Stimulated activated naive CD4-positive, alpha-beta T cell treated with Interleukin-2 at 50 U/mL for 16 hours (primary cell): ENCODE measurements at places on chromosomes 3 and 15.

- no peak for DNase-seq
These were observed 44.6 kb upstream of the CCNB2 start for GRCh38 chr15:59060348-59060747.

GRCh38 chr15:38576837-38577236 lies 12.2 kb upstream of the RASGRP1 start:
- no peak for DNase-seq

DNA sequence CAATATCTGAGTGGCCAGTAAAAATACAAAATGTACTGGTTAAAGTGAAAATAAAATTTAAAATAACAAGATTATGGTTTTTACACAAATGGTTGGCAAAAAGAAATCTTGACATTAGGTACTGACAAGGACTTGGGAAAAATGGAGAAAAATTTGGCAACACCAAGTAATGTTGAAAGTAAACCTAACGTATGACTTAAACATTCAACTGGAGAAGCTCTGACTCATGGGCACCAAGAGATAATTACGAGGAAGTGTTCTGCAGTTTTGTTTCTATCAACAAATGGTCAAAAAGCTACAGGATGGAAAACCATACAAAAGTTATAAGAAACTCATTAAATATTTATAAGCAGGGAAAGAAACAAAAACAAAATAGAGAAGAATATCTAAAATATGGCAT lies 177.7 kb downstream of the ZNF385D start:
- no peak for DNase-seq

DNA sequence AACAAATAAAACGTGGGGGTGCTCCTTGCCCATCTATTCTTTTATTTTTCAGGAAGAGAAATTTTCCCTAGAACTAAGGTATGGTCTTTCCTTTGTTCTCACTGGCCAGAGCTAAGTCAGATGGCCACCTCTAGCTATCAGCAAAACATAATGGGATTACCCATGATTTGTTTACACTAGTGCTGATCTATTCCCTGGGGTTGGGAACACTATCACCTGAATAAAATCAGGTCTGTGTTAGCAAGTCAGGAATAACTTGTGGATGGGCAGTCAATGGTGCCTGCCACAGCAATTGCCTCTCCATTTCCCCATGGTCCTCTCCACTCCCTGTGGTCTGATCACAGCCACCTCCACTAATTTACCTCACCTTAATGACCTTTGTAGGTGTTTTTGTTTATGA lies 181.7 kb upstream of the CADPS start:
- no peak for DNase-seq

GRCh38 chr3:101235048-101235447 lies 85.3 kb downstream of the IMPG2 start:
- no peak for DNase-seq

DNA sequence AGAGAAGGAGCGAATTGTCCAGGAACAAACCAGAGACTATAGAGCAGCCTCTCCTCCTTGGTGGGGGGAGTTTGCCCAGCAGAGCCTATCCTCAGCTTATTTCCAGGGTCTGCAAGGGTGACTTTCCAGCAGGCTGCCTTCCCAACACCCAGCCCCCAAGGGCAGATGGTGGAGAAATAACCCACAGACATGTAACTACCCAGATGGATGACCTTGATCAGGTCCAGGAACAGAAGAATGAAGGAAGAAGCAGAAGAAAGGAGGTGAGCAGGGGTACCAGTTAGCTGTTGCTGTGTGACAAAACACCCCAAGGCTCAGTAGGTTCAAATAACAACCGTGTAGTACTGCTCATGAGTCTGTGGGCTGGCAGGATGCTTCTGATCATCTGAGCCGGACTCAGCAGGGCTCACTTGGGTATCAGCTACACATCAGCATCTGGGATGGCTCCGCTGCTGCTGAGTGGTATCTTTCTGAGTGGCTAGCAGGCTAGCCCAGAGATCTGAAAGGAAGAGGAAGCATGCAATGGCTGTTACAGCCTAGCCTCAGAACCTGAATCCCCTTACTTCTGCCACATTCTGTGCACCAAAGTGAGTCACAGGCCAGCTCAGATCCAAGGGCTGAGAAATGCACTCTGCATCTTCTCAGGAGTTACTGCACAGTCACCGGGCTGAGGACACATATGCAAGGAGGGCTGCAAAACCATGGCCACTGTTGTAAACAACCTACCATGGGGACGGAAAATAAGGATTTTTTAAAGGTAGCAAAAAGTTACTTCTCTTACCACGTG lies 22.2 kb upstream of the TXNRD3 start:
- DNase-seq = no peak

DNA sequence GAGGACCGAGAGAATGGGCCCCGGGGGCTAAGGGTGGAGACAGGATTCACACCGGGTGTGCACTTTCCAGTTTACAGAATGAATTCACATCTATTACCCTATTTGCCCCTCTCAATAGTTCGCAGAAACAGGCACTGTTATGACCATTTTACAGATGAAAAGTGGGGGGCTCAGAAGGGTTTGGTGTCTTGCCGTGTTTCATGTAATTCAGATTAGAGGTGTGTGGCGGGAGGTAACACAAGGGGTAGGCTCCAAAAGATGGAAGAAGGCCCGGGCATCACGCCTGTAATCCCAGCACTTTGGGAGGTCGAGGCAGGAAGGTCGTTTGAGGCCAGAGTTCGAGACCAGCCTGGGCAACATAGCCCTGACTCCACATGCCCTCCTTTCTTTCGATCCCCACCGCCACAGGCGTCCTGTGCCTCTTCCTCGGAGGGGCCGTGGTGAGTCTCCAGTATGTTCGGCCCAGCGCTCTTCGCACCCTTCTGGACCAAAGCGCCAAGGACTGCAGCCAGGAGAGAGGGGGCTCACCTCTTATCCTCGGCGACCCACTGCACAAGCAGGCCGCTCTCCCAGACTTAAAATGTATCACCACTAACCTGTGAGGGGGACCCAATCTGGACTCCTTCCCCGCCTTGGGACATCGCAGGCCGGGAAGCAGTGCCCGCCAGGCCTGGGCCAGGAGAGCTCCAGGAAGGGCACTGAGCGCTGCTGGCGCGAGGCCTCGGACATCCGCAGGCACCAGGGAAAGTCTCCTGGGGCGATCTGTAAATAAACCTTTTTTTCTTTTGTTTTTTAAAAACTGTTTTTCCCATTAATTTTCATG lies 3.4 kb downstream of the DUOXA2 start:
- no peak for DNase-seq

DNA sequence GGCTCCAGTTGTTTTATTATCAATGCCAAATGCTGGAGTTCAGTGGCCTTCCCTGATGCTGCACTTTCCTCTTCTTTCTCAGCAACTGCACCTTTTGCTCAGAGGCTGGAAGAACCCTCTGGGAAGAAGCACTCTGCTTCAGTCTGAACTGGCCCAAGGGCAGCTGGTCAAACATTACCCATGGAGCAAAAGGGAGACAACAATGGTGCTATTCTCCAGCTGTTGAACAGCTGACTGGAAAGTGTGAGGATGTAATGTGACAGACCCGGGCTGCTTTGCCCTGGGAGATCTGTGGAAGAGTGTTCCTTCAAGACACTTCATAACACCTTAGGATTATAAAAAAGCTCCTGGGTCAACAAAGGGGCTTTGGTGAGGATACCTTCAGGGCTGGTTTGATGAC lies 84.9 kb downstream of the EPHB1 start:
- no peak for DNase-seq

DNA sequence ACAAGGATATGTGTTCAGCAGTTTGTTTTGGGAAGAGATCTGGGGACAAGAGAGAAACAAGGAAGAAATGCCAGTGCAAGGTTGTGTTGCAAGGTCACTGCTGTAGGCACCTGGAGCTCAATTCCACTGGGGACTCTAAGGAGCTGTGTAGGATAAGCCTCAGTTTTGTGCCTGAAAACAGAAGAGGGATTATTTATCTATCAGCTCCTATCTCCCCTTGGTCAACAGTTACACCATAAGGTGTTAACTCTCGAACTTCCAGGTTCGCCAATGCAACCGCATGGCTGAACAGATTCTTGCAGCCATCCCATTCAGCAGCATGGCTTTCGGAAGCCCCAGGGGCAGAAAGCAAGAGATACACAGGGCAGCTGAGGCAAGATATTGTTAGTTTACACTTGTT lies 41.6 kb upstream of the CNOT10 start:
- DNase-seq = no peak

DNA sequence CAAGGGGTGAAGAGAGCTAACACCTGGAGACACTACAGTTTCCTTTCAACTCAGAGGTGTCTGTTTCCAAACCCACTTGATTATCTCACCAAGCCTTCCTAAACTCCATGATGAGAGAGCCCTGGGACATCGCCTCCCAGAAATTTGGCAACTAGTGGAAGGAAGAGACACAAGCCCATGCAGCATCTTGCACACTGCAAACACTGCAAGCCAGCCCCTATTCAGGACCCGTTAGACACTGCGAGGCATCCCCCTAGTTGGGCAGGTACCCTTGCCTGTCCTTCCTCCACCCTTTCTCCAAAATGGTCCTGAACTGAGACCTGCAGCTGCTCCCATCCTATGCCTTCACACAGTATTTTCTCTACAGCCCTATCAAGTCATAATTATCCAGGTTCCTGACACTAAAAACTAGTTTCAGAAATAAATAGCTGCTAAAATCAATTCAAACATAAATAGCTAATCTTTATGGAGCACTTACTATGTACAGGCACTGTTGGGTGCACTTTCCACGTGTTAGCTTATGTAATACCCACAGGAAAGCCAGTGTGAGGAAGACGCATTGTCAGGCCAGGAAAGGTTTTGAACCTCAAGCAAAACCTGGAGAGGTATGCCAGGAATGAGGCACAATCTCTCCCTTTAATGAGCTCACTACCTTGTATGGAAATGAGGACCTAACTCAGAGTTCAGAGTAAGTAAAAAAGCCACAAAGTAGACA lies 2.8 kb downstream of the MAGI1 start:
- no peak for DNase-seq

GRCh38 chr3:55147856-55148720 lies 220.2 kb upstream of the LRTM1 start:
- DNase-seq = no peak

GRCh38 chr3:23459889-23460546 lies 256.9 kb downstream of the UBE2E2 start:
- DNase-seq = no peak

DNA sequence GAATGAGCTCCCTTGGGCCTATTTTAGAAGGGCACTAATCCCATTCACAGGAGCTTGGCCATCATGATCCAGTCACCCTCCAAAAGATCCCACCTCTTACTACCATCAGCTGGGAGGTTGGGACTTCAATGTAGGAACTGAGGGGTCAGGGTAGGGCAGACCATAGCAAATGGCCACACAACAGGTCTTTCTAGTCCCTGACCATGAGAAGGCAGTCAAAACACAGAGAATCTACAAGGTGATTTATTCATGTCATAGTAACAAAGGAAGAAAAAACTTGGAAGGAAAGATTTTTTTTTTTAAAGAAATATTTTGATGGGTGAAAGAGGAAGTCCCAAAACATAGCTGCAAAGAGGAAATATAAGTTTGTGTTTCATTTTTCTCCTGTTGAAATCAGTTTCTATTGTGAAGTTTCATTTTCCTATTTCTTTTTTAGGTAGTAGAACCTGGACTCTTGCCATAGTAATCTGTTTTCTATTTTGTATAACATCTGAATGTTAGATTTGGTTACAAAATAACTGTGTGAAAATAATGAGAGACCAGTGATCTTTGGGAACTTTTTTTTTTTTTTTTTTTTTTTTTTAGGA lies 23.5 kb upstream of the TNFSF10 start:
- DNase-seq = no peak

DNA sequence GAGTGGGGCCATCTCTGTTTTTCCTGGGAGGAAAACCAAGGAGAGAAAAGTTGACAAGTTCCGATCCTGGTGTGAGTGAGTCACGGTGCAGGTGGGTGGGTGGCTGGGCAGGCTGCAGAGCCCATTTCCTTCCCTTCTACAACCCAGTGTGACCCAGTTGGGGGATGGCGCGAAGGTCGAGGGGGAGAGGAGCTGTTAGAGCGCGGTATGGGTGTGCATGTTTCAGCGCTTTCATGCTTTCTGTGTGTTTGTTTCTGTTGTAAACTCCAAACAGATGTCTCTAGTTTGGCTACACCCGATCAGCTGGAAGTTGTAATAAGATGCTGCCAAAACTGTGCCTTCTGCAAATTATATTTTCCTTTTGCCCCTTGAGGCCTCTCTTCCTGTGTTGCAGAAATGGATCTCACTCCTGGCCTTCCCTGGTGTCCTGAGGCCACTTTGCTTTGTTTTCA lies 3.8 kb downstream of the FAM43A start:
- no peak for DNase-seq

DNA sequence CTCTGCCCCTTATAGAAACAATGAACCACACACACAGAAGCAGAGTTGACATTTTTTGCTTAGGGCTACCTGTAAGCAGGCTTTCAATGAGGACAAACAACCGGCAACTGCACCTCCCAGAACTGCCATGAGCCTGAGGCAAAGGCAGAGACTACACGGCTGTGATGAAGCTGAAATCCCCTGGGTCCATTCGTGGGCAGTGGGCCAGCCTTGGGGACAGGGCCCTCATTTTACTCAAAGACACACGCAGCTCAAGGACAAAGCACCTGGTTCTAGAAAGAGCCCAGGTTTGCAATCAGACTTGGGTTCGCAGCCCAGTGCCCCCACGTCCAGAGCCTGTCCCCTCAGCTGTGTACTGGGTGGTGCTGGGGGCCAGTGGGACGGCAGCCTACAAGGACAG lies 17.9 kb downstream of the FAM174B start:
- no peak for DNase-seq

DNA sequence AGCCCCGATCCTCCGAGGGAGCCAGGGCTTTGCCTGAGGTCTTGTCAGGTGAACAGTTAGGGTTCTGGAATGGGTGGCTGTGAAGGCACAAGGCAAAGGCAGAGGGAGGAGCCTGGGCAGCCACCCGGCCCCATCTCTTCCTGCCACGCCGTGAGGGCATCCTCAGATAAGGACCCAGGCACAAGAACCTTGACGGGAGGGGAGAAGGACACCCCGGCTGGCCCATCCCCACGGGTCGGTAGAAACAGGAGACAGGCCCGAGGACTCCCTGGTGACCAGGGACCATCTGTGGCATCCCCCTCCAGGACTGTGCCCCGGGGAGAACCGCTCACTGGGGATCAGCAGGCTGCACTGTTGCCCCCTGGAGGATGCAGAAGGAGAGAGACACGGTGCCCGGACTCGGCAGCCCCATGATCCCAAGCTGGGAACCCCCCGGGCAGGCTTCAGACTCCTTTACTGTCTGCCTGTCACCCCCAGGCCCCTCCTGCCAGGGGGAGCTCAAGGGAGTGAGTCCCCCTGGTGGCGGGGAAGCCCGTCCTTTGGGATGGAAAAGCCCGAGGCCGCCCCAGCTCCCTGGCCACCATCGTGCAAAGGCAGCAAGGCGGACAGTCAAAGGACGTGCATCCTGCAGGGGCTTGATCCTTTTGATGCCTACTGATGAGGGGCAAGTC lies 12.3 kb upstream of the PCSK6 start:
- peak; percentile 28 for DNase-seq

GRCh38 chr15:43529587-43530345 lies 12.4 kb downstream of the MAP1A start:
- DNase-seq = no peak

- no peak for DNase-seq
These were observed 4.1 kb upstream of the CLDN1 start for GRCh38 chr3:190326361-190326760.
